Liver (tissue), 10 donors: ENCODE measurements at places on chromosomes 11 and 22. TPM values are rescaled to one million over a fixed set of nuclear protein-coding genes. Genes with fewer than 3 reads are reported as not detected.

The RAG2 gene
- total RNA-seq = 2.0 TPM

DNA sequence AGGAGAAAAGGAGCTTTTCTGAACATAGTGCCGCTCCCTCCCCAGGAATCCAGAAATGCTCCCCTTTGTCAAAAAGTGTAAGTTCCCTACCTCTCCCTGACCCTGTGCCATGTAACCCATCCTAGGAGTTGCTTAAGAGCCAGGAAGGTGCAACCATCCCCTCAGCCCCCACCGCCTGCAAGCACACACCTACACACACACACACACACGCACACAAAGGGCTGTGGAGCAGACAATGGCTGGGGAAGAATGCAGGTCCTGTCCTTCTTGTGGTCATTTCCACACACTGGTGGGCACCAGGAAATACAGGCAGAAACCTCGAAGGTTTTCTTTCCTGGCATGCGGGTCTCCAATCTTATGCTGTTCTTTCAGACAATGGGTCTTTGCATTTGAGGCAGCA is 1.2 kb downstream of the P2RX3 start:
- no peak overlapping the region for H3K4me3 ChIP-seq
- H3K4me1 ChIP-seq = peaks cover 17% of the 10 kb centered on the region
- H3K27me3 ChIP-seq = no peaks in the 10 kb centered on the region
- no peaks in the 10 kb centered on the region for H3K36me3 ChIP-seq

DNA sequence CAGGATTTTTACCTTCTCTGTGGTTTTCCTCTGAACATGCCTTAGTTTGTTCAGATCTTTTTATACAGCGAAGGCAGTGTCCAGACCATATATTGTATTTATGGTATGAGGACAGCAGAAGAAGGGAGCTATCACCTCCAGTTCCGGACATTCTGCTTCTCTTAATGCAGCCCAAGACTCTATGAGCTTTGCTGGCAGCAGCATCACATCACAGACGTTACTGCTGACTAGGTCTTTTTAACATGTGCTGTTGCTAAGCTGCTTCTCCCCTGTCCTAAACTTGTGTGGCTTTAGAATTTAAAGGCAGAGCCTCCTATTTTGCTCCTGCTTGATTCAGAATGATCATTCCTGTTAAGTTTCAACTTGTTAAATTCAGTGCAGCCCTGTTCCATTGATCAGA is 13.4 kb downstream of the MICAL2 start:
- no peak for DNase-seq
- no peaks in the 10 kb centered on the region for H3K36me3 ChIP-seq
- no peak overlapping the region for H3K4me3 ChIP-seq
- H3K27me3 ChIP-seq = no peaks in the 10 kb centered on the region

GRCh38 chr11:39374963-39375698 is 2084.3 kb downstream of the LRRC4C start:
- no peak overlapping the region for H3K27ac ChIP-seq
- no peak for DNase-seq
- H3K27me3 ChIP-seq = no peaks in the 10 kb centered on the region
- H3K4me1 ChIP-seq = no peaks in the 10 kb centered on the region

DNA sequence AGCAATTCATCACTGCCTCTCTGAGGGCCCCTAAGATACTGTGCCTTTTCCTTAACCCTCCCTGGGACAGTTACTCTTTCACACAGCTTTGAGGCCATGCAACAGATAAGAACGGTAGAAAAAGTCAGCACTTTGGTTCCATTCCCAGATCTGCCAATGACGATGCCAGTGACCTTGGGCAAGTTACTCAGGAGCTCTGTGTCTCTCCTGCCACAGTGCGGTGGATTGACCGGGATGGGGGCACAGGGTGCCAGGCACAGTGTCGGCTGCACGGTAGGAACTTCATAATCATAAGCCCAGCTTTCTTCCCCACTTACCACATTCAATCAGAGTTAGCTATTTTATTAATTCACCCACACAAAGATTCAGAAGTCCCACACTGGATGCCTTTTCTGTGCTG is 1041.8 kb downstream of the TBC1D22A start:
- H3K27me3 ChIP-seq = peaks cover 2% of the 10 kb centered on the region
- no peaks in the 10 kb centered on the region for H3K4me1 ChIP-seq
- H3K36me3 ChIP-seq = no peaks in the 10 kb centered on the region
- DNase-seq = no peak
- H3K27ac ChIP-seq = no peak overlapping the region
